IMR-90 (cell line): ENCODE measurements at places on chromosomes 3 and 15. TPM values are rescaled to one million over a fixed set of nuclear protein-coding genes. Genes with fewer than 3 reads are reported as not detected.

DNA sequence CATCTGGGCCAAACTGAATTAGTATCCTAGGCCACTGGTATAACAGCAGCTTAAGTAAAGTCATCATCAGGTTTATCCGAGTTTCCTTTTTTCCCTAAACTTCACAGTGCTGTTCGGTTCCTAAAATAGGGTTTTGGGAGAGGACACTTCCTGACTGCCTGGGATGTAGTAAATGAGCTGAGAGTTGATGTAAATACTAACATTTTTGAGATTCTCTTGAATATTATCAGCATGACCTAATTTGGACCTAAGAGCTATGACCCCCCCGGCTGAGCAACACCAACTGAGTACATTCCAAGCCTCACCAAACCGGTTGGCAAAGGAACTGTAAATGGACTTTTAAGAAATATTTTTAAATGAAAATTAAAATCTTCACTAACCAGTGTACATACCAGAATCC lies 78.8 kb downstream of the IL5RA start:
- peak; percentile 38 for DNase-seq

GRCh38 chr15:80492409-80492808 lies 88.2 kb downstream of the ARNT2 start:
- DNase-seq = no peak

DNA sequence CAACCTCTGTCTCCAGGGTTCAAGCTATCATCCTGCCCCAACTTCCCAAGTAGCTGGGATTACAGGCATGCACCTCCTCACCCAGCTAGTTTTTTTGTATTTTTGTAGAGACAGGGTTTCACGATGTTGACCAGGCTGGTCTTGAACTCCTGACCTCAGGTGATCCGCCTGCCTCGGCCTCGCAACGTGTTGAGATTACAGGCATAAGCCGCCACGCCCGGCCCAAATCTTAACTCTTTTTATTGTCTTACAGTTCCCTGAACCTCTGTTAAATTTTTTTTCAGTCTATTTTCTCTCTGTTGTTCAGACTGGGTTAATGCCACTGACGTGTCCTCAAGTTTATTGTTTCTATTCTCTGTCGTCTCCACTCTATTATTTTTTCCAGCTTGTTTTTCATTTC lies 115.8 kb upstream of the UBE3A start:
- DNase-seq = no peak

The CYP19A1 gene
- not detected in 2 replicates for total RNA-seq

DNA sequence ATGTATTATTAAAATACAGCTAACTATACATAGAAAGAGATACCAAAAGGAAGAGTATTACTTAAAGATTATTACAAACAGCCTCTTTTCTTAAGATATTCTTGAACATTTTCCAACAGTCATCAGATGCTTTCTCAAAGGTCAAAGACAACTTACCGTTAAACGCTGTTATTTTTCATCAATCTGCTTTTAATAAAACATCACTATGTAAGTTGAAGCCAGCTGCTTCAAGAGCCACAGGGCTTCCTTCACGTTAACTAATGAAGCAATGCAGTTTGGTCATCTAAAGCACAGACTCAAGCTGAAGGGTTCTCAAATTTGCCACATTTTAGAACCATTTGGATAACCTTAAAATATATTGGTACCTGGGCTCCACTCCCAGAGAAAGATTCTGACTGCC lies 578.8 kb downstream of the ROBO2 start:
- DNase-seq = no peak

GRCh38 chr3:128998561-128998960 lies 2.5 kb upstream of the EFCC1 start:
- DNase-seq = no peak

DNA sequence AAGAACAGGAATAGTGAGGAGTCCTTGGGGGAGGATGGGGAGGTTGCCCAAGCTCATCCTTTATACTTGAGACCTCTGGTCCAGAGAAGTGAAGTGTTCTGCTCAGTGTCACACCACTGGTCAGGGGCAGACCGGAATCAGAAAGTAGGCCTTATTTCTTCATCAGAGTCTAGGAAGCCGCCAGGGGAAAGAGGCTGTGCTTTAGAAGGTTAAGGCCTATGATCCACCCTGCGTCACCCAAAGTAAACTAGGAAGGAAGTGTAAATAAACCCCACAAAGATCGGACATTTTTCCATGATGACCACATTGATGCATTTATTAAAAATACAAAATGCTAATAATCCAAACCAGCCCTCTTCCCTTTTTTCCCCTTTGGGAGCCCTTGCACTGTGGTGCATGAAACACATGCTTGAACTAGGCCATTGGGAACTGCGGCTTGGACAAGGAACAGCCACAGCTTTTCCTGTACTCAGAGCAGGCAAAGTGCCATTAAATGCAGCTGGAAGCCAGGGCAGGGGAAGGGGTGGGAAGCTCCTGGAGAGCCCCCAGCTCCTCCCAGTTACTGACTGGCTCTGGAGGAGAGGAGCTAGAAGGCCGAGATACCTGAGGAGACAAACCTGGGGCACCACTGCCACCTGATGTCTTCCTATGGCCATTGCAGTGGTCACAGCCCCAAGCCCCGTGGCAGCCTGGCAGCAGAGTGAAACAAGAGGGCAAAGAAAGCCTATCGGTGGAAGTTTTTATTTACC lies 37.0 kb downstream of the CDC25A start:
- DNase-seq = peak; percentile 87

- DNase-seq = peak; percentile 18
Measured at GRCh38 chr3:119585856-119586570, 6.7 kb downstream of the ADPRH start.

GRCh38 chr3:149460117-149460516 lies 14.4 kb upstream of the TM4SF4 start:
- DNase-seq = no peak

The DNASE1L3 gene
- total RNA-seq = not detected in 2 replicates

The MITF gene
- total RNA-seq = 13.3 and 16.7 TPM in 2 replicates

DNA sequence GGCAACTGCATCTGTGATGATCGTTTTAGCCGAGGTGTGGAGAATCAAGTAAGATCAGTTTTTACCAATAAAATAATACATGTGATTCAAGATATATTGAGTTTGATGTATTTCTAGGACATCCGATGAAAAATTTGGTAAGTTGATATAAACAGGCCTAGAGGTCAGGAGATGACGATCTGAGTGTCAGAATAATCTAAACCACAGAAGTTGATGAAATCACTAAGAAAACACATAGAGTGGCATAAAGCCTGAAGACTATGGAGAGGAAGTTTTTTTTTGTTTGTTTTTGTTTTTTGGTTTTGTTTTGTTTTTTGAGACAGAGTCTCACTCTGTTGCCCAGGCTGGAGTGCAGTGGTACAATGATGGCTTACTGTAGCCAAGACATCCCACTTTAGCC lies 235.3 kb downstream of the RBMS3 start:
- no peak for DNase-seq

The PLIN1 gene
- total RNA-seq = under 0.01 TPM in 2 replicates

- no peak for DNase-seq
Measured at GRCh38 chr15:26867200-26868007, 542 bp downstream of the GABRA5 start.

- no peak for DNase-seq
Measured at GRCh38 chr3:46194868-46195553, 13.1 kb downstream of the CCR1 start.

The DNAH12 gene
- total RNA-seq = under 0.01 TPM in 2 replicates

DNA sequence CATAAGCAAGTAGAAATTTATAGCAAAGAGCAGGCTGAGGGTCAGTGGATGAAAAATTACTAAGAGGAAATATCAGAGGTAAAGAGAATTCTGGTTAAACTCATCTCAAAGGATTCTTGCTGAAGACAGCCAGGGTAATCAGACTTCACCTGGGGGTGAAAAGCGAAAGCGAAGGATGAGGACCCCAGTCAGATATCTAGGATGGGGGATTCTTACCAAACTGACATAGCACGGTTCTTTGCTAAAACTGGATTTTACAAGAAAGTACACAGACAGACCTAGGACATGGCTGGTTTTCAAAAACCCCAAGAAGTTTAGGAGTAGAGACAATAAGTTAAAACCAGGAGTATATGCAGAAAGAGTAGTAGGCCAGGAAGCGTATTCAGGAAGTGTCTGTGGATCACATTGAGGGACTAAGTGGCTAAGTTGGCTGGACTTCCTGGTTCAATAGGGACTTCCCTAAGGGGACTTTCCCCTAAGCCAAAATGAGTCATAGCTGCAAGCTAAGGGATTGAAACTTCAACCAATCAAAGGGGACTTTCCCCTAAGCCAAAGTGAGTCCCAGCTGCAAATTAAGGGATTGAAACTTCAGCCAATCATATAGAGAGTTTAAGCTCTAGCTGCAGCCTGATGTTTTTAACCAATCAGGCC lies 2.4 kb upstream of the CFAP91 start:
- peak; percentile 57 for DNase-seq

- no peak for DNase-seq
Measured at GRCh38 chr15:80242802-80243201, 9.2 kb downstream of the CTXND1 start.

GRCh38 chr3:67349551-67350174 lies 304.7 kb downstream of the SUCLG2 start:
- DNase-seq = peak; percentile 15

The GTF2A2 gene
- total RNA-seq = 10.2 and 23.6 TPM in 2 replicates

GRCh38 chr15:54571576-54571975 lies 593.3 kb downstream of the UNC13C start:
- DNase-seq = no peak

The SH3GL3 gene
- not detected in 2 replicates for total RNA-seq

DNA sequence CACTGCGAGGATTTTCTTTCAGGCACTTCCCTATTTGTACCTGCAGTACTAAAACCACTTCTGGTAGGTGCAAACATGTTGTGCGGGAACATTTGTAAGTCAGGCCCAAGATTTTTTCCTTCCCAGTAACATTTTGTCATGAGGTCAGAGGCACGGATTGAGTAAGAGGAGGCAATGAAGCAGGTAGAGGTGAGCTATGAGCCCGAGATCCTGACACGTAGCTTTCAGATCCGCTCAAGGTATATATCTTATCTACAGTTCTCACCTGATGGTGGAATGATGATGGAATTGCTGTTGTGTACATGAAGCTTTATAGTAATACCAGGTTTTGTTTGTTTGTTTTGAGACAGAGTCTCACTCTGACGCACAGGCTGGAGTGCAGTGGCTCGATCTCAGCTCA lies 497.5 kb downstream of the NR2F2 start:
- no peak for DNase-seq

The OIP5 gene
- total RNA-seq = 4.1 and 7.5 TPM in 2 replicates

The ADPRH gene
- total RNA-seq = under 0.01 TPM in 2 replicates

The LMLN gene
- 3.3 and 3.9 TPM in 2 replicates for total RNA-seq
